Stimulated activated memory B cell treated with anti-CD40 and anti-IgM and Interleukin-4, amounts not matched to agents 10 μg/mL and 1 μg/mL and 100 μg/mL, for 72 hours (primary cell): ENCODE measurements at places on chromosomes 1 and 21.

- peak; percentile 29 for ATAC-seq
These were observed 953 bp downstream of the PTPRU start for GRCh38 chr1:29237129-29237821.

- no peak for ATAC-seq
These were observed 119.9 kb upstream of the LHX8 start for GRCh38 chr1:75014250-75014649.

- ATAC-seq = peak; percentile 34
These were observed 76.3 kb downstream of the MORN1 start for GRCh38 chr1:2314803-2315673.

- ATAC-seq = no peak
These were observed 23.4 kb upstream of the KIAA1614 start for GRCh38 chr1:180889325-180889724.
